ENCODE measurements at places on chromosomes 13 and 19.

DNA sequence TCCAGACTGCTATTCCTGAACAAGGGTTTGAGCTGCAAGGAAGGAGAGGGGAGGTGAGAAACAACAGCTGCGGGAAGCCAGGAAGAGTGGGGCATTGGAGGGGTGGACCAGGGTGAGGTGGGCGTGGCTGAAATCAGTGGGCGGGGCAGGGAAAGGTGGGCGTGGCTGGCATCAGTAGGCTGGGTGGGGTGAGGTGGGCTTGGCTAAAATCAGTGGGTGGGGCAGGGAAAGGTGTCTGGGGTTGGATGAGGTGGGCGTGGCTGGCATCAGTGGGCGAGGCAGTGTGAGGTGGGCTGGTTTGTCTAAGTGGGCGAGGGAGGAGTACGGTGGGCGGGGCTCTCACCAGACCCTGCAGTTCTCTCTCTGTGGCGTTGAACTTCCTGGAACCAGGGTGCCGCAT lies 87.6 kb downstream of the MUC16 start:
- no peak for DNase-seq

GRCh38 chr19:49010453-49010852 lies 6.4 kb downstream of the LHB start:
- DNase-seq = no peak

DNA sequence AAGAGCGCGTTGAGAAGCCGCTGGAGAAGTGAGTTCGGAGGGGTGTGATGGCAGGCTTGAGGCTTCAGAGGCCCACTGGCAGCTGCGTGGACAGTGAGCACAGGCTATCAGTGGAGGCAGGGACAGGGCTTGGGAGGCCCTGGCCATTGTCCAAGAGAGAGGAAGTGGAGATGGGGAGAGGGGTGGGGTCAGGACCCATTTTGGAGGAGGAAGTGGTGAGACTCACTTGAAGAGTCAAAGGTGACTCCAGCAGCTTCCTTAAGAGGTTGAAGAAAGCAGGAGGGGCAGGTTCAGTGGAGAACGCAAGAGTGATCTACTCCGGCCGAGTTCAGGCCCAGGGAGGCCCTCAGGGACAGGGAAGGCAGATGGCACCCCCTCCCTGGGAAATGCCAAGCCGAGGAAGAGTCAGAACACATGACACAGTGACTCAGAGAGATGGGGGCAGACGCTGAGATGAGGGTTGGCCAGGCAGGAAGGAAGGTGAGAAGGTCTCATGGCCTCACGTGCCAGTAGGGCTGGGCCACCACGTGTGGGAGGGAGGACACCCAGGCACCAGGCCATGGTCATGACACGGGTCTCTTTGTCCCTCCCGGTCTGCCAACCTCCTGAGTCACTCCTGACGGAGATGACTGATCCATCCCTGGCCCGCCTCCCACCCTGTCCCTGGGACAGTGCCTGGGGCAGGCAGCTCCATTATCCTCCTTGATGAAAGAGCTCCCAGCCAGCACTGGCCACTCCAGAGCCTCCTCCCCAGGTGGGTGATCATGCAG lies 10.1 kb upstream of the CD22 start:
- peak; percentile 91 for DNase-seq

DNA sequence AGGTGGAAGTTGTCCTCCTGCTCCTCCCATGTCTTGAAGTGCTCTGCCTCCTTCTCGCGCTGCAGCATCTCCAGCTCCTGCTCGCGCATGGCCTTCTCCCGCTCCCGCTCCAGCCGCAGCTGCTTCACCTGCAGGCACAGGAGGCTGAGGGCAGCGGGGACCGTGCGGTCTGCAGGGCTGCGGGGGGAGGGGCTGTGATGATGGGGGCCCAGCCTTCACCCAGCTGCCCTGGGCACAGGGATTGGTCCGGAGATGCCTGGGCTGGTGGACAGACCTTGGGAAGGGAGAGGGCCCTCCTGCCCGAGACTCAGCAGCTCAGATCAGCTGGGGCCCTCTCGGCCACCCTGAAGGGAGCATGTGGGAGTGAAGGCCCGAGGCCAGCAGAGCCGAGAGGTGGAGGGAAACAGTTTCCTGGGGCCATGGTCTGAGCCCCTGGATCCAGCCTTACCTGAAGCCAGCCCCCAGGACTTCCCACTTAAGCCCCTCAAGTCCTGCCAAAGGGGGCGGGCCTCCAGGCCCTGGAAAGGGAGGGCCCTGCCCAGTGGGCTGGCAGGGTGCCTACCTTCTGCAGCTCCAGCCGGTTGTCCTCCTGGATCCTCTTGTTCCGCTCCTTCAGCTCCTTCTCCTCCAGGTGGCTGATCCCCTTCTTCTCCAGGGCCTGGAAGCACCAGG lies 6.3 kb downstream of the CACTIN start:
- DNase-seq = no peak

- DNase-seq = no peak
These were observed 524.6 kb downstream of the EFNB2 start for GRCh38 chr13:106010836-106011235.

GRCh38 chr13:111049791-111050538 lies 65.1 kb upstream of the ARHGEF7 start:
- DNase-seq = no peak

GRCh38 chr19:29804493-29804892 lies 7.3 kb upstream of the CCNE1 start:
- DNase-seq = no peak

- DNase-seq = no peak
These were observed 35.8 kb upstream of the CEACAM21 start for GRCh38 chr19:41540041-41540695.

DNA sequence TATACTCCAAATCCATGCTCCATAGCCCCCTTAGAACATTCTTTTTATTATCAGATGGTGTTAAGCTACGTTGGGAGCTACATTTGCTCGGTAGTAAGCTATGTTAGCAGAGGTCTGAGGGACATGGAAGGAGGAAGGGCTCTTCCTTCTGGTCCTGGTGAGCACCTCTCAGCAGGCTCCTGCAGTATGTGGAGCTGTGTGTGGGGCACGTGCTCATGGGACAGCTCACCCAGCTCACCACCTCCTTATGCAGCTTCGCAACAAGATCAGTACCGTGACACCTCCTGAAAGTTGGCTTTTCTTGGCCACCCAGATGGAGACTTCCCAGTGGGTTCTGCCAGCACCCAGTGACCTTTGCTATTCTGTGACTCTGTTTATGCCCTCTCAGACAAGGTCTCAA lies 400.5 kb upstream of the SLC10A2 start:
- DNase-seq = no peak
